ENCODE measurements at places on chromosomes 7 and 10.

- DNase-seq: no peak
These were observed 18.4 kb downstream of the CTBP2 start for GRCh38 chr10:125141860-125142484.

GRCh38 chr10:97714401-97715258, 1.1 kb downstream of the MARVELD1 start:
- DNase-seq: no peak

GRCh38 chr7:141483044-141483443, 68.2 kb upstream of the AGK start:
- no peak for DNase-seq

GRCh38 chr7:102216573-102217314, 69.9 kb upstream of the SH2B2 start:
- no peak for DNase-seq

DNA sequence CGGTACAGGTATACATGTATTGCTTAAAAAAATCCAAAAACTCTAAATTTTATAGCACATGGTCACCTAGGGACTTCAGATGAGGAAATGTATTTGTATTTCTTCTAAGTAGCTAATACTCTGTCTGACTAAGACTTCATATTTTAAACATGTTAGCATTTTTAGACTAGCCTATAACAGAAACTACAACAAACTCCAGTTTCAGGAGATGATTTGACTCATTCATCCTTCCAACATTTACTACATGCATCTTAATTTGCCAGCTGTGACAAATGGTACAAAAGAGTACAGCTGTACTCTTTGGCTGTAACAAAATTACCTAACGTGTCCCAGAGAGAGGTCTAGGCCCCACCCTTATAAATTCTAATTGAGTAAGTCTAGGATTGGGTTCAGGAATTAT, 22.2 kb downstream of the TMEM209 start:
- no peak for DNase-seq

DNA sequence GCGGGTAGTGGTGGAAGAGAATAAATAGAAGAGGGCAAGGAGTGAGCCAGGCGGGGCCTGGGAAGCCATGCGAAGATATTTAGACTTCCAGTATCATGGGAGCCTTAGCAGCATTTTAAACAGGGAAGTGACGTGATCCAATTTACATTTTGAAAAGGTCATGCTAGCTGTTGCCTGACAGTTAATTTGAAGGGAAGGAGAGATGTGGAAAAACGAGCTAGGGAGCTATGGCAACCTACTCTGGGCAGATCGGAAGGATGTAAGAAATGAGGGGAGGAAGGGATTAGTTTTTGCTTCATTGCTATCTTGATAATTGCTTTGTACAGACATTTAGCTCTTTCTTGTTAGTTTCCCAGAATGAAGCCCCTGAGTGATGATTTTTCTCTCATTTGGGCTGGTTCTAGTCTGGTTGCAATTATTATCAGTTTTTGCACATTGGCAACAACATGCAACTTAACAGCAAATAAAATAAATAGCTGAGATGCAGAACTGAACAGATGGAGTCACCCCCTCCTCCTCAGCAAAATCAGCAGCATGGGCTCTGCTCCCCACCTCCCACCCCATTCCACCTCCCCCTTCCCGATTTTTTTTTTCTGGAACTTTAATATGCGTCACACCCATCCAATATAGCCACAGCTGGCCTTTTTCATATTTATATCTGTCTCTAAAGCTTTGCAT, 13.0 kb upstream of the CALU start:
- no peak for DNase-seq
